Suprapubic skin (tissue), 4 donors: ENCODE measurements at places on chromosomes 4 and X.

GRCh38 chr4:52107745-52108144, 56.6 kb downstream of the SPATA18 start:
- no peak for DNase-seq

GRCh38 chrX:111881715-111882114, 5.7 kb downstream of the TRPC5OS start:
- no peak for DNase-seq

DNA sequence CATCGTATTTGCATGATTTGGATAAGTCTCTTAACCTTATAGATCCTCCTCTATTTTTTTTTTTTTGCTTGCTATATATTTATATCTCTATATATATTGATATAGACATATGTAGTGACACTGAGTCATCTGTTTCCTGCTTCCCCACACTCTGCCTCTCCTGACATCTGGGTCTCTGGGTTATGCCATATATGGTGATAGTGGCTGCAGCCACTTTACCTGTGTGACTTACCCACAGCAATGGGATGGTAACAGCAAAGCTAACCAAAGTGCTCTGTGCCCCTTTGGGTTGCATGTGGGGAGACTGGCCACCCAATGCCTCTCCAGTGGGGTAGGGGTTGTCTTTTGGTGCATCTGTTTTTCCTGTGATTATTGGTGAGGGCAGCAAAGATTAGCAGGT, 14.5 kb downstream of the CMC4 start:
- no peak for DNase-seq

DNA sequence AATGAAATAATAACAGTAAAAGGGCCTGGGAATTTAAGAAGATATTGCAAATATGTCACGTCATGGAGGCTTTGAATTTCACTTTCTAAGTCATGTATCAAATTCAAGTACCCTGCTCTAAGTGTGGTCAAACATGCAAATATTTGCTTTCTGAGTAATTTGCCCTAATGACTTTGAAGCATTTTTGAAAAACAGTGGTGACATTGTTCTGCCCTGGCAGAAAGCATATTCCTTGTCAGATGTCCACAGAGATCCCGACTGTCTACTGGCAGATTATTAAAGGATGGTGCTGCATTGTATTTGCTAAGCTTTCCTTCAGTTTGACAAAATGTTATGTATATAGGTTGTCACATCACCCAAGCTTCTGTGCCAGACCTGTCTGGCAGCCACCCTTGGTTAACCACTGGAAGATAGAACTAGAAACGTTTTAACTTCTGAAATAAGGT, 92.5 kb downstream of the ANK2 start:
- no peak for DNase-seq

GRCh38 chr4:123363729-123364128, 32.9 kb upstream of the SPRY1 start:
- no peak for DNase-seq

GRCh38 chr4:169604131-169604900, 8.1 kb downstream of the NEK1 start:
- DNase-seq = no peak

- DNase-seq = no peak
These were observed 125.3 kb downstream of the SOWAHB start for GRCh38 chr4:76772498-76773106.

DNA sequence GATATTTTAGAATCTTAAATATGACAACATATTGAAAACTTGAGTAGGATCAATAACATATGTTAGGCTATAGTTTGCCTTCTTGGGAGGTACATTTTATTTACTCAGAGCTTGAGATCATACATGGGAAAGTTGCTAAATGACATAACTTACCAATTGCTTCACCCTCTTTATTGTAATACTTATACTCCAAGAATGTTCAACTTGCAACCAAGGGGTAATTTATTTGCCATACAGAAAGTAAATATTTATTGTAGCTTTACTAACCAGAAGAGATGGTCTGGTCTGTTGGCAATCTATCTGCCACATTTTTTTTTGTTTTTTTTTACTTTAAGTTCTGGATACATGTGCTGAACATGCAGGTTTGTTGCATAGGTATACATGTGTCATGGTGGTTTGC, 426.6 kb downstream of the ARHGAP24 start:
- no peak for DNase-seq

DNA sequence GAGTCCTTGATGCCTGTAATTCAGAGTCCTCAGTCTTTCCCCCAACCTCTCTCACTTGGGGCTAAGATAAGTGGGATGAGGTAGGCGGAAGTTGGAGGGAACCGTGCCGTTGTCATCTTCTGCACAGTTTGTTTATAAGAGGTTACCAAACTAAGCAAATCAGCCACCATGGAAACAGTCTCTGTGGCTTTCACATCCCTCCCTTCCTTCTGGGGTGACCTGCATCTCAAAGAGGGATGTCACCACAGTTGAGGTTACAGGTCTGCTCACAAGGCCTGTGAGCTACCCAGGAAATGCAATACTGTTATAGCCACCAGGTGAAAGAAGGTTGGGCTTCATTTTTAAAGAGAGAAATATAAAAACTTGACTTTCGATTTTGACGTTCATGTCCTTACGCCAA, 26.3 kb downstream of the RTL5 start:
- DNase-seq = no peak

DNA sequence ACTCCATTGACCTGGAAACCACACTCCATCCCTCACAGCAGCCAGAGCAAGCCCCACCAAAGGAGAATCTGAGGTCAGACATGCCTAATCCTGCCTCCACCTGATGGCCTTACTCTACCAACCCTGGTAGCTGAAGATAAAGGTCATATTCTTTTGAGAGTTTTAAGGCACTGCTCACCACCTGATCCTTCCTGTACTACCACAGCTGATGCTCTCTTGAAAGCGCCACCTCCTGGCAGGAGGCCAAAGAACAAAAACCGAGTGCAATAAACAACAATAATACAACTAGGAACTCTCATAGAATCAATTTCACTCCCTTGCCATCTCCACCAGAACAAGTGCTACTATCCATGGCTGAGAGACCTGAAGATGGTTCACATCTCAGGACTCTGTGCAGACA, 301.6 kb downstream of the NAF1 start:
- no peak for DNase-seq

GRCh38 chrX:72002875-72003274, 92.2 kb downstream of the NHSL2 start:
- DNase-seq = no peak

DNA sequence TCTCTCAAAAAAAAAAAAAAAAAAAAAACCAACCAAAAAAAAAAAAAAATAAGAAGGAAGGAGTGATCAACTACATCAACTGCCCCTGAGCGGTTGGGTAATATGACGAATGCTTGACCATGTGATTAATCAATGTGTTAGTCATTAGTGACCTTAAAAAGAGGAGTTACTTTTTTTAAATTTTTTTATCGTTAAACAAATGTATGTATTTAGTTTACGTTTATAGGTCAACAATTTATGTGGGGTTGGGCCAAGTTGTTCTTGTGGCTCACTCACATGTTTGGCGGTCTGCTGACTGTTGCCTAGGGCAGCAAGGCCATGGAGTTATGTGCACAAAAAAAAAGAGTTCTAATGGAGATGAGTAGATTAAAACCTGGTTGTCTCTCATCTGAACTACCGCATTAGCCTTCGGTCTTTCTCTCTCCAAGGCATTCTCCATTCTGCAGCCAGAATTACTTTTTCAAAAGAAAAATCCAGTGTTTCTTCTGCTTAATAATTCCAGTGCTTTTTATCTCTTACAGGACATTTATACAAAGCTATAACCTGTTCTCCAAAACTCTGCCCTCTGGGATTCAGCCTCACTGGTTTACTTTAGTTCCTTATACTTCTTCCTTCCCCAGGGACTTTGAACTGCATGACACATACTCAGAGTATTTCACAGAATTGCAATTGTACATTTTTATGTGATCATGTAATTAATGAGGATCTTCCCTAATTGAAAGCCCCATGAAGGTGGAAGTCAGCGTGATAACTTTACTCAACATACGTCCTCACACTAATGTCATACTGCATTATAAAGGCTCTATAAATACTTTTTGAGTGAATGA, 505.5 kb downstream of the ANKRD50 start:
- DNase-seq = no peak

GRCh38 chrX:134743091-134743490, 84.8 kb upstream of the PLAC1 start:
- no peak for DNase-seq

DNA sequence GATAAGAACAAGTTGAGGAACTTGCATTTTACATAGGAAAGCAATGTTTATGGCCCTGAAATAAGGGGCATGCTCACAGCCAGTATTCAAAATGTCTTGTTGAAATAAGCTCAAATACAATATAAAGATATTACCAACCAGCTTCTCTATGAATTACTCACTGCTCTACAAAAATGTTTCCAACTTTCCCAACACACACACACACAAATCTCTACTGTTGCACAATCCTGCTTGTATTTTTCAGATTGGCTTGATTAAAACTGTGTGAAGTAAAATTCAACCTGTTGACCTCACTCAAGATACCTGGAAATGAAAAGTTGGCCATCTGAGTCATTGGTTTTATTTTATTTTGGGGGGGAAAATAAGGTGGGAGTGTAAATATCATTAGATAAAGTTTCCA, 128.6 kb downstream of the CHIC2 start:
- DNase-seq = no peak

DNA sequence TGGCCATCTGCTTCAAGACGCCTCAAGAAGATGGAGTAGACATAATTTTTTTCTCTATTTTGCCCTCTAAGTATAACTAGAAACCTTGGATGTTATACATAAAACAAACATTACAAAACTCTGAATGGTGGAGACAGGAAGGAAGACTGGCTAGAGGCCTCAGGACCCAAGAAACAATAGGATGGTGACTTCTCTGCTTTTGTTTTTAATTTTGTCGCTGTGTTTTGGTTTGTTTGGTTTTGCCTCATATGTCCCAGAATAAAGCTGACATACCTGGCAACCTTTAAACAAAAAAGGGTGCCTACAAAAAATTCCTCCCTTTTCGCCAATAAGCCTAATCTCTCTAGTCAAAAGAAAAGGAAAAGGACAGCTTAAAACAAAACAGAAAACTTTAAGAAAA, 109.1 kb downstream of the PPP4R3C start:
- DNase-seq = no peak

- DNase-seq = no peak
These were observed 29.0 kb downstream of the KCNE5 start for GRCh38 chrX:109596015-109596414.

GRCh38 chrX:110992611-110993010, 103.4 kb upstream of the PAK3 start:
- DNase-seq = no peak

GRCh38 chr4:8468746-8469535, 28.4 kb downstream of the TRMT44 start:
- DNase-seq = no peak

GRCh38 chr4:133160853-133161252, 11.8 kb downstream of the PCDH10 start:
- DNase-seq = no peak

GRCh38 chr4:13427599-13428325, 56.4 kb downstream of the RAB28 start:
- no peak for DNase-seq

DNA sequence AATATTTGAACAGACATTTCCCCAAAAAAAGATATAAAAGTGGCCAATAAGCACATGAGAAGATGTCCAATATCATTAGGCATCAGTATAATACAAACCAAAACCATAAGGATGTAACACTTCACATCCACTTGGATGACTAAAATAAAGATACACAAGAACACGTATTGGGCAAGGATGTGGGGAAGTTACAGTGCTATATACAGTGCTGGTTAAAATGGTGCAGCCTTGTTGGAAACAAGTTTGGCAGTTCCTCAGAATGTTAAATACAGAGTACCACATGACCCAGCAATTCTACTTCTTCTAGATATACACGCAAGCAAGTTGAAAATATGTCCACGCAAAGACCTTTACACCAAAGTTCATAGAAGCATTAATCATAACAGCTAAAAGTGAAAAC, 58.9 kb downstream of the HAUS3 start:
- DNase-seq = no peak

- DNase-seq = no peak
These were observed 2.7 kb upstream of the RTL3 start for GRCh38 chrX:78661836-78662235.
